A172 (cell line): ENCODE measurements at places on chromosomes 11 and 22. TPM values are rescaled to one million over a fixed set of nuclear protein-coding genes. Genes with fewer than 3 reads are reported as not detected.

The NARS2 gene
- 48.5 and 49.6 TPM in 2 replicates for total RNA-seq

- DNase-seq = no peak
These were observed 145.4 kb upstream of the ZBED5 start for GRCh38 chr11:11003226-11003625.

The CD248 gene
- not detected in 2 replicates for total RNA-seq

DNA sequence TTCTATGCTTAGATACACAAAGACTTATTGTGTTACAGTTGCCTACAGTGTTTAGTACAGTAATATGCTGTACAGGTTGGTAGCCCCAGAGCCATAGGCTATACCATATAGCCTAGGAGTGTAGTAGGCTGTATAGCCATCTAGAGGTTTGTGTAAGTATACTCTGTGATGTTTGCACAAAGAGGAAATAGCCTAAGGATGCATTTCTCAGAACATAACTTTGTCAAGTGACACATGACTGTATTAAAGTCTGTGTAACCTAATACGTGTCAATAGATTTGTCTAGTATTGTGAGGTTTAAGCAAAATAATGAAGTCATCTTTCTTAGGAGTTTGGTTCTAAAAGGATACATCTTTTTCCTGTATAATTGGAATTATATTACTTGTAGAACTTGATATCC, 5.5 kb downstream of the ZC3H12C start:
- DNase-seq = no peak

DNA sequence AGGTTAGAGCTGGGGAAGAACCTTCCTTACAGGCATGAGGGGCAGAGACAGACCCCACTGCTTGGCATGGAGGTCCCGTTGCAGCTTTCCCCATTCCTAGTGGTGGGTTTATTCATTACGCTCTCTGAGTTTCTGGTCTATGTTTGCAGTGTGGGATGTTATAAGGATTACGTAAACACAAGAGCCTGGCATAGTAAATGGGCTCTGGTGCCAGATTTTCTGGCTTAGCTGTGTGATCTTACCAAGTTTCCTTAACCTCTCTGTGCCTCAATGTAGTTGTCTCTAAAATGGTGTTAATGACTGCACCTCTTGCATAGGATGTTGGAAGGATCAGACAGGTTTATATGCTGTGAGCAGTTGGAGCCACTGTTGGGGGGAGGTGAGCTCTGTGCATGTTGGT, 15.1 kb downstream of the DTX4 start:
- no peak for DNase-seq

DNA sequence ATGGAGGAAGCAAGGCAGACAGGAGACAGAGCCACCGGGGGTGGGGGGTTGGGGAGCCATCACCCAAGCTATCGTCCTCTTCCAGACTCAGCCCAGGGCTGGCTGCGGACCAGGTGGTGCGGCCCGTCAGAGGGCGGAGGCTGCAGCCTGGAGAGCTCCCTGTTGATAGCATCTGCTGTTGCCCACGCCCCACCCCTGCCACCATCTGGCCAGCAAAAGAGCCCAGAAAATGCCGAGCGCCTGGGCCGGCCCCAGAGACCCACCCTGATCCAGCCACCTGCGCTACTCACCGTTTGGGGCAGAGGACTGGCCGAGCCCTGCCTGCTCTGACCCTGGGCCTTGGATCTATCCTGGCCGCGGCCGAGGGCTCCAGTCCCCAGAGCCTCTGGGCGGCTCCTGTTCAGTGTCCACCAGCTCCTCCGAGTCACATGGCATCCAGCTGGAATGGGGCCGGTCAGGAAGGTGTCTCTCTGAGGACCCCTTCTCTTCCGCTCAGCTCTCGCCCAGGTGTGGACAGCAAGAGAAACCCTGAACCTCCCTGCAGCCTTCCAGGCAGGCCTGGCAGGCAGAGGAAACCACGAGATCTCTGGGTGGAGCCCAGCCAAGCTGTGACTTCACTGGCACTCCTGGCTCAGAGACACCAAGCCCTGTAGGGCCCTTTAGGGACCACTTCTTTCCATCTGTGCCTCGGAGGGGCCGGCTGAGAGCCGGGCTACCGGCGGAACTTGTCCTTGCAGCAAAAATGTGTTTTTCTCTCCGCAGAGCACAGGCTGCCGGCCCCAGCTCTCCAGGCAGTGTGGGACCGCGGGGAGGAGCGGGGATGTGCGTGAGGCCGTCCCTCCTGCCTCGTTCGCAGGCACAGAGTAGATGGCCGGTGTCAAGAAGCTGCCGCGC, at the start of gene MRGPRE:
MRGPRE (minus strand) TSS at position 567 of the 894 bp plus-strand sequence. CDS start 3,618 bp downstream, outside the sequence.
- no peak for DNase-seq

GRCh38 chr11:34787895-34788294, 128.3 kb downstream of the APIP start:
- DNase-seq = no peak

DNA sequence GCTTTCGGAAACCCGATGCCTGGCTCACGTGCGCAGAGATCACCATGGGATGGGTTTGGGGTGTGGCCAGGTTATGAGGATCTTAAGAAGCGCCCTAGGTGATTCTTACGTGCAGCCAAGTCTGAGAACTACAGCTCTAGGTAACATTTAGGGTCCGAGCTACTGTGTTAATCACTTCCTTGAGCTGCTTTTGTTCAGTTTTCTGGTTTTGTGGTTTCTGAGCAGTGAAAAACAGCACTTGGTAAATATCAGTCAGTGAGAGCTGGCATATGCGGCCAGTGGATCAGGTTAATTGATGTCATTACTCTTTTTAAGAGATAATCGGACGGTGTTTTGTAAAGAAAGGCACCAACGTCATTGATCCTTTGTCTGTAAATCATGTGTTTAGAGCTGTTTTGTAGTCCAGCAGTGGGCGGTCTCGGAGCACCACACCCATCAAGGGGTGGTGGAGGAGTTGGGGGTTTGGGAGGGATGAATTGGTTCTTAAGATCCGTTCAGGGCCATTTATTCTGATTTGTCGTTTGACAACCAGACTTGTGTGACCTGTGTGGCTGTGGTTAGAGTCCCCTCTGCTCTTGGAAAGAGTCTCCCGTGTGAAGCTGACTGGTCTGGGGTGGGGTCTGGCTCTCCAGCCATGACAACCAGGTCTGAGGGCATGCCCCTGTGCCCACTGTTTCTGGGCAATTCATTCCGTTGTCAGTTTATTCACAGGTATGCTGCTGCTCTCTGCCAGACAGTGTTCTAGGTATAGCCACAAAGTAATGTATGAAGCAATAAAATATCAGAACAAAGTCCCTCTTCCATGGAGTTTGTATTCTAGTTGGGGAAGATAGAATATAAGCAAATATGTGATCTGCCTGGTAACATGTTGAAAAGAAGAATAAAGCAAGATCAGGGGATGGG, 61.9 kb upstream of the SORL1-AS1 start:
- no peak for DNase-seq

DNA sequence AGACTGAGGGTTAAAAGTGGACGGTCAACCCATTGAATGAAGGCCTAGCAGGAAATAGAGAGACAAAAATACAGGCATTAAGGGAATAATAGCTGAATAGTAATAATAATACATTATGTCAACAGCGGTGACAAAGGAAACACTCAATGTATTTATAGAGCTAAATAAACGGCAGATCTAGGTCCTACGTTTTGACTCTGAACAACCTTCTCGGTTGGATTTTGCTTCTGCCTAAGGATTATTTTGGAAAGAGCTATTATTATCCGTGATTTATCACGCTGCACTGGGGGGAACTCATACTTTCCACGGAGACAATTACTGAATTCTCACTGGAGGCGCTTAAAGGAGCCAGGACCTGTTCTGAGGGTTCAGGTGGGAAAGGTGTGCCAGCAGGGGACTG, 118.2 kb upstream of the KIRREL3 start:
- no peak for DNase-seq

The KRTAP5-10 gene
- not detected in 2 replicates for total RNA-seq

- no peak for DNase-seq
These were observed 210.6 kb downstream of the CSNK2A3 start for GRCh38 chr11:11142430-11142829.

GRCh38 chr11:119589001-119589400, 140.0 kb downstream of the NECTIN1 start:
- no peak for DNase-seq

- no peak for DNase-seq
These were observed 155.7 kb downstream of the TBC1D22A start for GRCh38 chr22:46918197-46918596.

GRCh38 chr22:20011993-20012740, 4.5 kb downstream of the ARVCF start:
- DNase-seq = no peak

GRCh38 chr11:126477535-126478305, 122.2 kb downstream of the ST3GAL4 start:
- DNase-seq = no peak

The PIWIL4 gene
- 0.24 and 3.2 TPM in 2 replicates for total RNA-seq

The ABTB2 gene
- 0.72 and 0.93 TPM in 2 replicates for total RNA-seq
